ENCODE measurements at places on chromosomes 3 and 15.

DNA sequence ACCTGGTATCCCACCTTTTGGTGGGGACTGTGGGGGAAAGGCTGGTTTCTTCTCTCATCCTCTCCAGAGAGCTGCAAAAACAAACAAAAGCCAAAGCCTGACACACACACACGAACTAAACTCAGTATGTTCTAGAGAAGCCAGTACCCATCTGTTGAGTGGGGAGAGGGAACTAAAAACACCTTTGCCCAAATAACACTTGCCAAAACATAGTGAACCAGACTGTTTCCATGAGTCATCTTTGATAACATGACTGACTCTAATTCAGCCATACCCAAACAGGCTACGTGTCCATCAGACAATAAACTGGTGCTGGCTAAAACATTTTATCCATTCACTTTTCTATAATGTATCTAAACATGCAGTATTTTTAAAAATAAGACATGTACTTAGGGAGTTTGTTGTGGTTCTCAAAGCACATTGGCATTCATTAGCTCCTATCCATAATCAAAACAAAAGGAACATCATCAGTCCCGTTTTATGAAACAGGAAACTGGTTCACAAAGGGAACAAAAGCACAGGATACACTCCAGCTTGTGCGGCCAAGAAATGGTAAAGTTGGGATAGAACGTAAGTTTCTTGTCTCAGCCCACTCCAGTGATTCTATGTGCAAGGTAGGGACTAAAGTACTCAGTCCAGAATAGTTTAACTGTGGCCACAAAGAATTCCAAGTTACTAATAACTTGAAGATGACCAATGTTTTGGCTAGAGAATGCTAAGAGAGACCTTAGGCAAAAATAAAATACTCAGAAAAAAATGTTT, 16.1 kb downstream of the LYSMD2 start:
- no peak for DNase-seq

DNA sequence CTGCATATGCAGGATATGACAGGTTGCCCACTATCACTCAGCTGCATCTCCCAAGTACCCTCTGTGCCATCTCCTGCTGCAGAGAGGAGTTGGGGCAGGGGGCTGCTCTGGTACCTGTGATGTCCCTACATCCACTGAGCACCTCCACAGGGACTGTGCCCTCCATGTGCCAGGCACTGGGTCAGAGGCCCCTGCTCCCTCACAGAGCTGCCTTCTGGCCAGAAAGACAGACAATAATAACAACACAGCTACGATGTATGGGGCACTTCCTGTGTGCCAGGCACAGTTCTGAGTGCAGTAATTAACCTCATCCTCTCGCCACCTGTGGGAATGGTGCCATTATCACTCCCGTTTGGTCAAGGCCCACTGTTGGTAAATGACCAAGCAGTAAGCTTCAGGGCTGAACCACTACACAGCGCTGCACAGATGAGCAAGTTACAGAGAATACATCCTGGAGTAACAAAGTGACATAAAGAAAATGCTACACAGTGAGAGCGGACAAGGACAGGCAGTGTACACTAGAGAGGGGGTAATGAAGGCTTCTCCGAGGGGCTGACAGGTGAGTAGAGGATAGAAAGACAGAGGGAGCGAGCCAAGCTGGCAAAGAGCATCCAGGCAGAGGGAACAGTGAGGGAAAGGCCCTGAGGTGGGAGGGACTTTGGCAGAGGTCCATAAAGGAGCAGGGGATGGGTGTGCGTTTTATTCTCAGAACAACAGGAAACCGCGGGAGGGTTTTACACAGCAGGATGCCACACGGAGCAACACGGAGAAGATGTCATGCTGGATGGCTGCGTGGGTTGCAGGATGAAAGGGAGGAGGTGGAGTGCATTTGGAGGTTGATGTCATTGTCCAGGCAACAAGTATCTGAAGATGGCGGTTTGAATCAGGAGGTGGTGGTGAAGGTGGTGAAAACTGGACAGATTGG, 13.6 kb downstream of the WNT7A start:
- DNase-seq, result peak; percentile 51

DNA sequence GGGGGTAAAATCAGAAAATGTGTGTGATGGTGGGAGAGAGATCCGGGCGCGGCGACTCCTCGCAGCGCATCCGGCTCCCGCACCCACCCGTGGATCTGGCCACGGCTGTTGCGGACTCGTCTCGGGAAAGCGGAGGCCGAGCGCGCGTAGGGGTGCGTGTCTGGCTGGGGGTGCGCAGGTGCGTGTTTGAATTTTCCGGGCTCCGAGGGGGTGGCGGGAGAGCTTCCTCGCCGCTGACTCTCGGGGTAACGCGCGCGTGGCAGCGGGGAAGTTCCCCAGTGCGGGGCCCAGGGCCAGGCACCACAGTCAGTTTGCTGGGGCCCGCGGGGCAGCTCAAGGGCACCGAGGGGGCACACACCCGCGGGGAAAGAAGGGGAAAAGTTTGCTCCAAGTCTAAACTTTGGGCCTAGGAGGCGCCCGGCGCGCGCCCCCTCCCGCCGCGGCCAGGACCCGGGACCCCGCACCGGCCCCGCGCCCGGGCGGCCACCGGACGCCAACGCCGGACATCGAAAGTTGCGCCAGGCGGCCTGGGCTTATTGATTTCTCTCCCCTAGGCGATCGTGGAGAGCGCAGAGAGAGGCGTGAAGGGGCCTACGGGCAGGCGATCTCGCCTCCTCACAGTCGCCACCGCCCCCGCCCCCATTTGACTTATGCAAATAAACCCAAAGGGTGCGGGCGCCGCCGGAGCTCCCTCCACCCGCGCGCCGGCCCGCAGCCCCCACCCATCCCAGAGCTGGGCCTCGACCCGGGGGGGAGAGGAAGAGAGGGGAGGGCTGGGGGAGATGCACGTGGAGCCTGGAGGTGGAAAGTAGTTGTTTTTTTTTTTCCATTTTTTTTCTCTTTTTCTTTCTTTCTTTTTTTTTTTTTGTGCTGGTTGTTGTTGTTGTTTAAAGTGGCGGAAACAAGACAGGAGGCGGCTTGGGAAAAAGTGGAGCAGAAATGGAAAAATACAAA, 639 bp downstream of the FOXP1 start:
- DNase-seq, result peak; percentile 47

DNA sequence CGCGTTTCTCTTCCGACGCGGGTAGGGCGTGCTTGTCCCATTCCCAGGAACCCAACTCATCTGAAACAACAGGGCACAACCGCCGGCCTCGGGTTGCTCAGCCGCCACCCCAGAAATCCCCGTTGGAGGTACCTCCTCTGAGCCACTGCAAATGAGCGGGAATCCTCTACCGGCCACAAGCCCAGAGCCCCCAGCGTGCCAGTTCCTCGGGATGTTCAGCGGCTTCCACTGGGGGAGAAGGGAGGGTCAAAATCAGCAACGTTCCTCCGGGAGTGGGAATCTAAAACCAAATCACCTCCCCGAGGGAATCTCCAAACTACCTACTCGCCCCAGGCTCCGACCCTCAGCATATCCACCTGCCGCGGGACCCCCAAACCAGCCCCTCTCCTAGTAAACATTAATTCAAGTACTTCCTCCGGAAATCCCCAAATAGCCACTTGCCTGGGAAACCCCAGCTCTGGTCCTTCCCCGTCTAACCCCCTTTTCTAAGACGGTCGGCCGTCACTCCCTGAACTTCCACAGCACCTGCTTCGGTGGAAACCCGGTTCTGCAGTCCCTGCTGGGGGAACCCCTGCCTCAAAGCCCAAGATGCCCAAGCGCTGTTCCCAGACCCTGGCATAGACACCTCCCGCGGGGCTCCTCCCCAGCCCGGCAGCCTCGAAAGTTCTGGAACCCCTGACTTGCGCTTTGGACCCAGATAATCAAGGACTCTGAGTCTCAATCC, 887 bp downstream of the OXTR start:
- DNase-seq, result no peak

- DNase-seq, result peak; percentile 57
Measured at GRCh38 chr15:85380812-85381642, 624 bp downstream of the AKAP13 start.

DNA sequence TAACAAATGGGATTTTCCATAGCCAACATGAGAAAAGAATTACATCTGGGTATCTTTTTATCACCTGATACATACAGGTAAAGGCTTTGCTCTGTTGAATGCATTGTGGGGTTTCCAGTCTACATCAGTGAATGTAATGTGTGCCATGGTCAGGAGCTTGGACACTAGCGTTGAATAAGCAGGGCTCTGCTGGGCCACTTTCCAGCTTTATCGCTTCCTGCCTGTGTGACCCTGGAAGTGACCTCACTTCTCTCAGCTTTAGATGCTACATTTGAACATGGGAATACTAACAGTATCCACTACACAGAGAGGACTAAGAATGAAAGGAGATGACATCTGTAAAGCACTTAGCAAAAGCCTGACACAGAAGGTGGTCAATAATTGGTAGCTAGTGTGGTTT, 40.1 kb downstream of the TTC23 start:
- DNase-seq, result no peak

GRCh38 chr15:80474224-80475215, 70.3 kb downstream of the ARNT2 start:
- no peak for DNase-seq

DNA sequence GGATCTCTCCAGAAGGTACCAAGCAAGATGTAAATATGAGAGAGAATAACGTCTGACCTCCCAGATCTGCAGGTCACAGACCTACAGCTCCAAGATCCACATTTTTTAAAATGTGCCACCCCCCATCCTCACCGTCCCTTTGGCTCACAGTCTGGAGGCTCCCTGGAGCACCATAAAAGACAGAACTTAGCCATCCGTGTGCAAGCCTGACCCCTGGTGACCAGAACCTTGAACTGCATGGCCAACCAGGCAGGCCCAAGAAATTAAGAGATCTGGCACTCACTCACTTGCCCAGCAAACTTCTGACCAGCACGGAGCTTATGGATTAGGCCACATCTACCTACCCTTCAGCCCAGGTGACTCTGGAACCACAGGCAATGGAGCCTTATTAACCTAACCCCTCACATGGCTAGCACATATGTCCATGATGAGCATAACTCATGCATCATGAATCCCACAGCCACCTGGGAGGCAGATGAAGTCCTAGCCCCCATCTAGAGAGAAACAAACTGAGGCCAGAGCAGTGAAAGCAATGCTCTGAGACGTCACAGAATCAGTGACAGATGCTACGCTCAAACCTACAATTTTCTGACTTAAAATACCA, 275.3 kb downstream of the UACA start:
- DNase-seq, result peak; percentile 59

- no peak for DNase-seq
Measured at GRCh38 chr3:156581954-156582353, 27.0 kb upstream of the SSR3 start.

DNA sequence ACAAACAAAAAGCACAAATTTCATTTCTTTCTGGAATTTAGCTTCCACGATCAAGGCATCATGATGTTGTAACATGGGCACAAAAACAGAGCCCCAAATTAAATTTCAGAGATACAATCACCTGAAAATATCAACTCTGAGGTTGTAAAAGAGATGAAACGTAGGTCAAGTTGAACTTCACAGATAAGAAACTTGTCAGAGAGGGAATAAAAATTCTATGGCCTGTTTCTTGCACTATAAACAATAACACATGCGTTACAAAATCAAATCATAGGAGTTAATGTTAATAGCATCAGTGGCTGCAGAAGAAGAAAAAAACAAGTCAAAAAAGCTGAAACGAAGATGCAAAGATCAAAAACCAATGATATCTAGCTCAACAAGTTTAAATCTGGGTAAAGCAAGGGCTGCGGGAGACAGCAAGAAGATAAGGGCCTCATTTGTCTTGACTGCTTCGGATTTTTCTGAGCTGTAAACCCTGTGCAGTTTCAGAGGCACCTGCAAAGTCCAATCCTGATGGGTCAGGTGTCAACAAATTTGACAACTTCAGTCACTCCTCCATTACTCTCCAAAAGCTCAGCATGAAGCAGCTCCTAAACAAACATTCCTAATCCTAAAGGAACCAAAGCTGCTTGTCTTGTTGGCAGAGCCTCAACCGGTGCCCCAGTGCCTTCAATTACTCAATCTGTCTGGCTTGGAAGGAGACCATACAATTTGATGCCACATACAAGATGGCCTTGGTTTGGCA, 219.8 kb downstream of the STT3B start:
- DNase-seq, result no peak

- DNase-seq, result no peak
Measured at GRCh38 chr3:107370907-107371306, 6.3 kb upstream of the CCDC54 start.

DNA sequence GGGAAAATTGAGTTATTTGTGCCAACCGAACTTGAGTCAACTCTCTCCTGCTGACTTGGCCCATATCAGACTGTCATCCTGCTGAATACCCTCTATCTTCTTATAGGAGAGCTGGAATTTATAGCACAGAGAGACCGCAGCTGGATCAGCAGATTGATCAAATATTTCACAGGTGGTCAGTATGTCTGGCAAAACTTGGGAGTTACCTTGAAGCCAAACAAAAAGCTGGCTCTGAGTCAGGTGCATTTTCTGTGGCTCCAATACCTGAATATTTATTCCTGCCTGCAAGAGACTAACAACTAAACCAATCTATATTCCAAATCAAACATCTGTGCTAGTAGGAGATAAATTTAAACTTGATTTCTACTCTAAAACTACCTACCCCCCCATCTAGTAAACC, 752.1 kb upstream of the ALCAM start:
- DNase-seq, result no peak

- DNase-seq, result no peak
Measured at GRCh38 chr3:196624907-196625306, 14.6 kb upstream of the NRROS start.

GRCh38 chr15:61447981-61448380, 218.9 kb upstream of the RORA start:
- no peak for DNase-seq

- no peak for DNase-seq
Measured at GRCh38 chr15:82942691-82943090, 9.8 kb downstream of the HOMER2 start.

DNA sequence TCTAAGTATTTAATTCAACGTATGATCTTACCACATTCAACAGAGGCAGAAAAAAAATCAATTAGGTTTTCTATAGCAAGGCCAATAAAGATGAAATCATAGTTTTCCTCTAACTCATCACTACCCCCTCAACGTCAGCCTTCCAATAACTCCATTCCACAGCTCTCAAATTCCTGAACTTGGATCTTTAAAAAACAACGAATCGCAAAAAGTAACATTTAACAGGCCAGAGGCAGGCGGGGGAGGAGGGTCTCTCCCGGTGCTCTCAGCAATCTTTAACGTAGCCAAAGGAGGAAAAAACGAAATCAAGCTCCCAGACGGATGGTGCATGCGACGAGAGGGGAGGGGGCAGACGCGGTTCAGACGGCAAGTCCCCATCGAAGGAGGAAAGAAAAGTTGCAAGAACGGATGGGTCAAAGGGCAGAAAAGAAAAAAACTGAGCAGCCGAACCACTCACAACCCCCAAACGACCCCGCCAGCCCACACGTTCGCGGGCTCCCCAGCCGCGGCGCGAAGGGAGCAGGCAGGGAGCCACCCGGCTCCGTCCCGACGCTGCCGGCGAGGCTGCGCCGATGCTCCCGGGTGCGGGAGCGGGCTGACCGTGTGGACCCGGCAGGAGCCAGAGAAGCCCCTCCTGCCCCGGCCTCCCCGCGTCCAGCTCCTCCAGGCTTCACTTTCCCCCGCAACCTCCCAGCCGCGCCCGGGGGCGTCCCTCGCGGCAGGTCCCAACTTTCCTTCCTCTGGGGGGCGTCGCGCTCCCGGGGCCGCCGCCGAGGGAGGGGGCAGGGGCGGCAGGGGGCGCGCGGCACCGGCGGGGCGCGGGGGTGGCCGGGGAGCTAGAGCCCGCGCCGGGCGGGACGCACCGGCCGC, 703 bp downstream of the PEAK1 start:
- peak; percentile 25 for DNase-seq

Measured in effector CD4-positive, alpha-beta T cell (primary cell).